Heart right ventricle (tissue), 16 donors: ENCODE measurements at places on chromosomes 3 and 15.

- DNase-seq = peak; percentile 25
These were observed 217.7 kb upstream of the CGNL1 start for GRCh38 chr15:57158589-57158988.

DNA sequence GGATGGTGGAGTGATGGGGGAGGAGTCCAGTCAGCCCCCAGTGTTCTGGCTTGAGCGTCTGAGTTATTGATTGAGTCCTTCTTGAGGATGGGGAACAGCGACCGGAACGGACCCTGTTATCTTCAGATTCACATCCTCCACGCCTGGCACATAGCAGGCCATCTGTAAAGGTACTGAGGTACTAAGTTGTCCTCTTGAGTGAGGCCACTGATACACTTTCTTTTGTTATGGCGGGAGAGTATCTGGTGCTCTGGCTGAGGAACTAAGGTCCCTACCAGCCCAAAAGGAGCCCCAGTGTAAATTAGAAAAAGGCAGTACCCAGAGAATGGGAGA, 16.7 kb upstream of the HRH1 start:
- DNase-seq = no peak

DNA sequence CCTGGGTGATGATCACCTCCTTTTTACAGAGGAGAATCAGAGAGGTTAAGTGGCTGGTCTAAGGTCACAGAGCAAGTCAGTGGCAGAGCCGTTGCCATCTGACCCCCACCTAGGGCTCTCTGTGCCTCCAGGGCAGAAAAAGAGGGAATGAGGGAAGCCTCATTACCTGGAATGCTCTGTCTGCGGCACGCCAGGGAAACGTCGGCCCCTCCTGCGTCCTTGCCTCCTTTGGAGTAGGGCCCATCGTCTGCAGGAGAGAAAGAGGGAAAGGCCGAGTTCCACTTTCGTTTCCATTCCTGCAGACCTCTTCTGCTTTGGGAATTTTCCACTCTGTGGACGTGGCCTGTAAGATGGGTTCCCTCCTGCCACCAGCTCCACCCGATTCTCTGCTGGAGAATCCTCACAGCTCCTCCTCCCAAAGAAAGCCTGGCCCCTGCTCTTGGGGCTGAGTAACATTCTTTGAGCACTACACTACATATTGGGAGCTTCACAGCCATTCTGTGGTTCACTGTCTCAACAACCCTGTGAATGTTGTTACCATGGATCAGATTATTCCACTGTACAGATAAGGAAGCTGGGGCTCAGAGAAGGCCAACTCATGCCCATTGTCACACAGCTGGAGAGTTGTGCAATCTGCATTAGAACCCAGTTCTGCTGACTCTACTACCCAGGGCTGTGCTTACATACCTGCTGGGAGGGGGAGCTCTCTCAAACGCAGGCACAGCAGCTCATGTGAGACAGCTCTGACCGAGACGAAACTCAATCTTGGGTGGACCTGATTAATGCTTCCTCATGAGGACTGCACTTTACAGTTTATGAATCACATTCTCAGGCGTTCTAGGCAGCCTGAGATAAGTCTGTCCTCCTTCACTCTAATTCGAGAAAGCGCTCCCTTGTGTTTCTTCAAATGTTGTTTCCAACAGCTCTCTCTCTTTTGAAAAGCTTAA, 14.2 kb downstream of the GRIP2 start:
- no peak for DNase-seq

DNA sequence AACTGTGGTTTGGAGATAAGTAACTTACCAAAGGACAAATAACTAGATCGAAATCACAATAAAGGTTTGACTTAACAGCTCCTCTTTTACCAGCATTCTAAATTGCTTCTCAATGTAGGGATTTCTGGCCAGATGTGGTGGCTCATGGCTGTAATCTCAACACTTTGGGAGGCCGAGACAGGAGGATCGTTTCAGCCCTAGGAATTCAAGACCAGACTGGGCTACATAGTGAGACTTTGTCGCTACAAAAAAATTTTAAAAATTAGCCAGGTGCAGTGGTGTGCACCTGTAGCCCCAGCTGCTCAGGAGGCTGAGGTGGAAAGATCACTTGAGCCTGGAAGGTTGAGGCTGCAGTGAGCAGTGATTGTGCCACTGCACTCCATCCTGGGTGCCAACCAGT, 17.4 kb upstream of the IGF2BP2 start:
- DNase-seq = no peak

- no peak for DNase-seq
These were observed 111.3 kb downstream of the AKAP13 start for GRCh38 chr15:85491691-85492090.

GRCh38 chr15:32881528-32881927, 163.7 kb downstream of the GREM1 start:
- no peak for DNase-seq

DNA sequence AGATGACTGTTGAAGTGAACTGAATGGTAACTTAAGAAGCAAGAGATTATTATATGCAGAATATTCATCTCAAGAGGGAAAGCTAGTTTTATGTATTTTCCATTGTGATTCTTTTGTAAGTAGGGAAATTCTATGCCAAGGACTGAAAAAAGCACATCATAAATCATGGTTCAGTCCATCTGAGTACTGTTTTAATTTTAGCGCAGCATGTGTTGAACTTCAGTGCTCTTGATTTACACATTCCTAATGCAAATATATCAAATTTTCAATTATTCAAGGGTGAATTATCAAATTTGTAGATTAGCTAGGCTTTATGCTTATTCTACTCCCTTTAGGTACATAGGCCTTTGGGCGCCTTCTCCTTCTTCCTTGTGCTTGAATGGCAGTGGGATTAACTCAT, 50.3 kb upstream of the TCF12 start:
- no peak for DNase-seq

DNA sequence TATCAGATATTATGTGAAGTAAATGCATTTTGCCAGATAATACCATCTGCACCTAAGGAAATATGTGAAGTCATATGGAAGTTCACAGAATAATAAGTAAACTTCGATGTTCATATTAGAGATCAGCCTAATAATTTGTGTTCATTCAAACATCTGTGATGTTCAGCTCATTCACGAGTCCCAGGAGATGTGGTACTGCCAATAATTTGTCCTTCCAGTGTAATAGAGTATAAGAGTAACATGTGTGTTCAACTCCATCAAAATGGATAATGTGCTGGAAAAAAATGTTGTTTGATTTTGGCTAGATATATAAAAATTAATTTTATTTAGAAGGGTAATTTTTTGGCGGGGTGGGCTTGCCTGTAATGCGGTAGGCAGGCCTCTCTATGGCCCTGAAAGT, 75.4 kb upstream of the ARL6 start:
- DNase-seq = no peak

DNA sequence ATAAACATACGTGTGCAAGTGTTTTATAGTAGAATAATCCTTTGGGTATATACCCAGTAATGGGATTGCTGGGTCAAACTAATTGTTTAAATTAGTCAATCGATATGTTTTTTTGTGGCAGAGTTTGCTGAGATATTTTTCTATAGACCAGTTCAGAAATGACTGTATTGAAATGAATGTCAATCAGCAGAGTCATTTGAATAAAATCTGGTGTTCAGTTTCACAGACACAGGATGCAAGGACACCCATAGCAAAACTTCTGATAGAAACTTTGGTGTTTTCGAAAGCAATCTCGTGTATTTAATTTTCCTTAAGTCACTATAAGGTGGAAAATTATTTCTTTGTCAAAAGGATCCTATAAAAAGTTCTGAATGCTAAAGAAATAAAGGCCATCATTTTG, 434.4 kb downstream of the RAP2B start:
- no peak for DNase-seq

DNA sequence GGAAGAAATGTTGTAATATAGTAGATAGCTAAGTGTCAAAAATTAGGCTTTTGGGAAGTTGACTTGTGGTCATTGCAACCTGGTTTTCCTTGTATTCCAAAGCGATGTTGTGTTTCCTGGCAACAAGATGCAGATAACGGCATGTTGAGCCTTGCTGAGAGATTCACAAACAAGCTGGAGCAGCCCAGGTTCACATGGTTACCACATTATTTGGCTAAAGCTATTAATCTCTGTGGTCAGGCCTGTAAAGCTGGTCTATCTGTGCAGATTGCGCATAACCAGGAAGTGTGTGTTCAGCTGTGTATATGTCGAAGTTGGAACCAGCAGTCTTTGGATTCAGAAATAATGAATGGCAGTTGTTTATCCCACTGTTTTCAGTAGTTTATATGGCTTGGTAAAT, 6.6 kb downstream of the TIPARP start:
- peak; percentile 82 for DNase-seq

DNA sequence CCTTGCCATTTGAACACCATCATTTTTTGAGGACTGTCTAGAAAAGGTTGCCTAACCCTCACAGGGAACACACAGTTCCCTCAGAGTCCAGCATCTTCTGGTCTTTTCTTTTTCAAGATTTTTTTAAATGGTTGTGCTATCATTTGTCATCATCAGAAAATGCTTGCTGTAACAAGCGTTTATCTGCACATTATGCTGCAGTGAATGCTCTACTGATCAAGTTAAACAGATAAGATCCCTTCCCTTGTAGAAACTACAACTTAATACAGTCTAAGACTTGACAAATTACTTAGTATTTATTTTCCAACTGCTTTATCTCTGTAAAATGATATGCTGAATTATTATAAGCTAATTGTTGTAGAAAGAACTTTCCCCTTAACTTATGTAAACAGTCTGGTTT, 11.9 kb upstream of the ALPK3 start:
- no peak for DNase-seq

DNA sequence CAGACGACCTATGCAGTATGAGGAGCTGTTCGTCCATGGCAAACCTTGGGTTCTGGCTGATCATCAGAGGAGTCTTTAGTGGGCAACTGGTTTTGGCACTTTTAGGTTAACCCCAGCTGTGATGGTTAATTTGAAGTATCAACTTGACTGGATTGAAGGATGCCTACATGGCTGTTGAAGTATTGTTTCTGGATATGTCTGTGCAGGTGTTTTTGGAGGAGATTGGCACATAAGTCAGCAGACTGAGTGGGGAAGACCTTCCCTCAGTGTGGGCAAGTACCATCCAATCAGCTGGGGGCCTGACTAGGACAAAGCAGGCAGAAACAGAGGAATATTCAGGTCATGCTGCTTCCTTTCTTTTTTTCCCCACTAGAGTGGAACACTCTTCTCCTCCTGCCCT, 284.1 kb downstream of the NFKBIZ start:
- no peak for DNase-seq

DNA sequence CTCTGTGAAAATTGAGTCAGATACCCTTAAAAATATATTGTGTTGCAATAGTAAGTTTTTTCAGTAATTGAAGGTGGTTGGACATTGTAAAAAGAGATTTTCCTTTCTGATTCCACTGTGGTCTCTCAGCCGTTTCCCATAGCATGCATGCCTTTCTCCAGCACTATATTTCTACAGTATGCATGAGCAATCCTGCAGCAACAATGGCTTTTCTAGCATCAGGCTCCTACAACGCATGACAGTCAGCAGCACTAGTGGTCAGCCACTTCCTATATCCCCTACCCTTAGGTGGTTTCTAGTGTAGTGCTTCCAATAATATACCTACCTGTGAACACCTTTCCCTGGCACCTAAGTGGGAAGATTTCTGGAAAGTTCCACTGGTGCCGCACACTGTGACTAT, 55.4 kb upstream of the SNRPN start:
- DNase-seq = no peak

- DNase-seq = no peak
These were observed 81.4 kb upstream of the BCHE start for GRCh38 chr3:165918657-165918979.

- DNase-seq = no peak
These were observed 175.5 kb downstream of the CFAP20DC start for GRCh38 chr3:58874248-58874741.

DNA sequence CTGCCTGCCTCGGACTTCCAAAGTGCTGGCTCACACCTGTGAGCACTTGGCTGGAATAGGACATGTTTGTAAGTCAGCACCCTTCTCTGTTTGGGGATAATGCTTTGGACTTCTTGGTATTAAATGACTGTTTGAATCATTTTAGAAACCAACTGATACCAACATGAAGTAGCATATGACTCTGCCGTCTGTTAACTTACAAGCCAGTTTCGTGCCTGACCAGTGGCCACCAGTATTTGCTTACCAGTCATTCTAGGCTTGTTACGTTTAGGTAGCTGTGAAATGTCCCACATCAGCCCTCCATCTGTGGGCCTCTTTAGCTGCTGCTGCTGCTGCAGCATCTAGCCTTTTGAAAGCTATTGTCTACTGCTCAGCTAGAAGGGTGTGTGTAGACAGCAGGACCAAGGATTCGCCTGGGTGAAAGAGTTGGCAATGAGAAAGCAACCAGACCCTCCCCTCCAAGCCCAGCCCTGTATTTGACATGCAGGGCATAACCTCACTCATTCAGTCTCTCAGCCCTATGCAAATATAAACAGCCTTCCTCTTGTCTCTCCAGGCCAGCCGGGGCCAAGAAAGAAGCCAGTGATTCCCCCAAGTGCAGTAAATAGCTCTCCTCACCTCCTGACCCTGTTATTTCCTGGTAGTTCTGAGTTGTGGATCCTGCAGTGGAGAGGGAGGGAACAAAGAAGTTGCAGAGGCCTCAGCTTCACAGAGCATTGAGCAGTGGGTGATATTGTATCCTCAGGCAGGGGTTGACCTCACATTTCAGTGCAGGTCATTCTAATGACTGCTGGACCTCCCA, 51.0 kb downstream of the NKIRAS1 start:
- DNase-seq = no peak

GRCh38 chr3:6551165-6551564, 309.8 kb upstream of the GRM7 start:
- no peak for DNase-seq

DNA sequence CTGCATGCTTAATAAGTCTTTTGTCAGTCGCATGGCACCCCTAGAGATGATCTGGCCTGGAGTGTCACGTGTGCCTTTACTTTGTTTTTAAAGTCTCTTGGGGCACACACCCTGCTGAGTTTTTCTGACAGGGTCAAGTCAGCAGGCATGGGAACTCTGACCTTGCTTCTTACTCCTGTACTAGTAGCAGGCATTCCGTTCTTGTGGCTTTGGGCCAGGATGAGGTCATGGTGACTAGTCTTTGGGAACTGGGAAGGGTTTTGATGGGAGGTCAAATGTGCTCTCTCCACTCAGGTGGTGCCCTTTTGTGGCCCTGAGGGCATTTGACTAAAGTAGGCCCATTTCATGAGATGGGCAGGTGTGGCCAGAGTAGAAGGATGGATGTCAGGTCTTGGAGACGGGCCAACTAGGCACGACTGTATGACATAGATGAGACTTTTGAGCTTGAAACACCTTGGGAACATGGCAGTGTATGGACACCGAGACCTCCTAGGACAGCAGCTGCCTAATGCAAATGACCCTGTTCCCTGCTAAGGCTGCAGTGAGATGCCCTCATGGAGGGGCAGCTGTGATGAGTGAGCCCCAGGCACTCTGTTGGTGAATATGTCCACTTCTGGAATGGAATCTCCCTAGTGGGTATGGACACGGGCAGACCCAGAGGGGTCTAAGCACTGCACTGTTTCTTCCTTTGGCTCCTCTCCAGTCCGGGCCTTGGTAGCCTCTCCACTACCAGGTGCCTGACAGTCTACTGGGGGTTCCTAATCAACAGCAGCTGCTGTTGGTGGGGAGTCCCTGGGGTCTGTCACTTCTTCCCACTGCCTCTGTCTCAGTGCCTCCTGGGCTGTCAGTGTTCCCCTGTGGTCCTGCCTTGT, 16.4 kb downstream of the SRPRB start:
- peak; percentile 87 for DNase-seq

GRCh38 chr3:5297895-5298294, 110.4 kb downstream of the EDEM1 start:
- DNase-seq = no peak

GRCh38 chr15:52234596-52235541, 43.7 kb upstream of the GNB5 start:
- DNase-seq = no peak

GRCh38 chr3:56763233-56763632, 38.5 kb downstream of the ARHGEF3 start:
- DNase-seq = no peak
